ENCODE measurements at places on chromosomes 6 and 20.

DNA sequence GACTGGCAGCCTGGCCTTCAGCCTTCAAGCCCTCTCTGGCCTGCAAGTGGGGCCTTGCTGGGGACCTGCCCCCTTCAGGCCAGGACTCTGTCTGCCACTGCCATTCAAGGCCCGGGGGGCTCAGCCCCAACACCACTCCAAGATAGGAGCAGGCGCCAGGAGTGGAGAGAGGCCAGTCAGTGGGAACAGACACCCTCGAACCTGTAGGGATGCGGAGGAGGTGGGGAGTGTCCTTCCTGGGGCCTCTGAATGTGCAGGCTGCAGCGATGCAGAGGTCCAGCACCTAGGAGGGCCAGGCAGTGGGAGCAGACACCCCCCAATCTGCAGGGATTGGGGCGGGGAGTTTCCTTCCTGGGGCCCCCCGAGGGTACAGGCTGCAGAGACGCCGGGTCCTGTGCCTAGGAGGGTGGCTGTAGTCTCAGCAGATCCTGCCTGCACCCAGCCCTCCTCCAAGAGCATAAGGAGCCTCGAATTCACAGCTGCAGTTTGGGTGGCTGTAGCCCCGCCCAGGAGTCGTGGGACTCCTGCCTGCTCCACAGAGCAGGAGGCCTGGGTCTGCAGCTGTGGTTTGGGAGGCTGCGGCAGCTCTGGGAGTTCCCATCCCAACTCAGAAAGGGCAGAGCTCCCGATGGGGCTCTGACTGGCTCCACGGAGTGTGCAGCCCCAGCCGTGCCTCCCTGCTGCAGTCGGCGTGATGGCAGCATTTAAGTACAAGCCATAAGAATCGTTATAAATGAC lies 33.1 kb downstream of the NR2E1 start:
- no peak for DNase-seq

DNA sequence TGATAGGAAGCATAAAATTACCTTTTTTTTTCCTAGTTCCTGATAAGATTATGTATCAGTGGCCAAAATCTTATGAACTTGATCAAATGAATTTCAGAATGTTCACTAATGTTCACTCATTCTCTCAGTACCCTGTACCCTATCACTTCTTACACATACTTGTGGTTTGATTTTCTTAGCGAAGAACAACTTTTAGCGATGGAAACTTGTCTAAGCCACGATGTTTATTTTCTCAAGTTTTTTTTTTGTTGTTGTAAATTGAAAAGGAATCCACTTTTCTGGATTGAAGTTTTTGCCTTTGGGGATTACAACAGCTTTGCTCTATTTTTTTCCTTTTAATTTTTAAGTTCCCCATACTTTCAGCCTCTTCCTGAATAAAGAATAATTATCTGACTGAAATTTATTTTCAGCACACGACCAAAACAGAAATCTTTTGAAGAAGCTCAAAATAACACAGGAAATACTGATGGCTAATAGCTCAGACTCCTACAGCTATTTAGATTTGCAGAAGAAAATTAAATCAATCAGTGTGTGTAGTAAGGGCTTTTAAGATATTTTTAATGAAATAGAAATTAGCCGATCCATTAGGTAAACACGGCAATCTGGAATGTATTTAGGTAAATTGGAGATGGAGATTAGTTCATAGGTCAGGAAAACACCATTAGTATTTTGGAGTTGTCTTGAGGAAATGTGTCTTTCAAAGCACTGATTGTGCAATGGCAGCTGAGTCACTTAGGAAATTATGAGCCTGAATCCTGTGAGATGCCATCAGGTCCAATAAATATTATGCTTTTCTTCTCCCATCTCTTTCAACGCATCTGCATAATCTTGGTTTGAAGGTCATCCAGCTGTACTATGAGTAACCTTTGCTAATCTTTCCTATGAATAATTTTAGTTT lies 217.5 kb downstream of the GJA1 start:
- DNase-seq, result no peak

GRCh38 chr6:134432036-134432435 lies 114.1 kb upstream of the SGK1 start:
- no peak for DNase-seq

- no peak for DNase-seq
Measured at GRCh38 chr6:77173472-77174074, 289.7 kb downstream of the HTR1B start.

DNA sequence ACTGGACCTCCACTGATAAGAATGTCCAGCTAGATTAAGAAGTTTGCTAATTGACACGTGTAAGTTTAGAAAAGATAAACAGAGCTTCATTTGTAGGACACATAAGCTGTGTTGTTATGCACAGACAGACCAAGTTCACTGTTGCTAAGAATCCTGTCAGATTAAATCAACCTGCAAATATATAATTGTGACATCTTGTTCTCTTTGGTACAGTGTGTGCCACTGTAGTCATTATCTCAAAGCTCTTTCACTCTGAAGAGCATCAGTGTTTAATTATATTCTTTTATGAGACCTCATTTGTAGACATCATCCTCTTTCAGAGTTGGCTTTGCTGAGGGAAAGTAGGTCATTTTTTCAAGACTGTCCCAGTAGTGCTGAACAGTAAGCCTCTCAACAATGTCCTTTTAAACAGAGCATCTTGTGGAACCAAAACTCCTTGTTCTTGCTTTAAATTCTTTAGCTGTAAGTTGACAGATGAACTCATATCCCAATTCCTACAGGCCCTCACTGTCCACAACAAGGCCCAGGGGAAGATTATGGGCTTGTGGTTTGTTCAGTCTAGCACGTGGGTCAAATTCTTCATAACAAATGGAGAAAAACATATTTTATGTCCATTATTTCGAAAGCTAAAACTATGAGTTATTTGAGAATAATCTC lies 252.4 kb downstream of the HDGFL1 start:
- DNase-seq, result no peak

DNA sequence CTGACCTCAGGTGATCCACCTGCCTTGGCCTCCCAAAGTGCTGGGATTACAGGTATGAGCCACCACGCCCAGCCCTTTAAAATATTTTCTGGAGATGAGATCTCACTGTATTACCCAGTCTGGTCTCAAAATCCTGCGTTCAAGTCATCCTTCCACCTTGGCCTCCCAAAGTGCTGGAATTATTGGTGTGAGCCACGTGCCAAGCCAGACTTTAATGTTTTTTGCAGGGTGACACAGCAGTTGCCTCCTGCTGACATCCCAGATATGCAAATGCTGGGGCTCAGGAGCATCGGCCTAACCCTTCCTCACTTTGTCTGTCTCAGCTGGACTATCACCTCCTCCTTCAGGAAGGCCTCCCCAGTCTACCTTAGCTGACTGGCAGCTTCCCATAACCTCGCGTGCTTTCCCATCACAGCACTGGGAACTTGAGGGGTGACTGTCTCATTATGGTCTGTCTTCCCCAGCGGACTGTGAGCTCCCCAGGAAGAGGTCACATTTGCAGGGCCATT lies 14.3 kb upstream of the ID1 start:
- DNase-seq, result no peak

DNA sequence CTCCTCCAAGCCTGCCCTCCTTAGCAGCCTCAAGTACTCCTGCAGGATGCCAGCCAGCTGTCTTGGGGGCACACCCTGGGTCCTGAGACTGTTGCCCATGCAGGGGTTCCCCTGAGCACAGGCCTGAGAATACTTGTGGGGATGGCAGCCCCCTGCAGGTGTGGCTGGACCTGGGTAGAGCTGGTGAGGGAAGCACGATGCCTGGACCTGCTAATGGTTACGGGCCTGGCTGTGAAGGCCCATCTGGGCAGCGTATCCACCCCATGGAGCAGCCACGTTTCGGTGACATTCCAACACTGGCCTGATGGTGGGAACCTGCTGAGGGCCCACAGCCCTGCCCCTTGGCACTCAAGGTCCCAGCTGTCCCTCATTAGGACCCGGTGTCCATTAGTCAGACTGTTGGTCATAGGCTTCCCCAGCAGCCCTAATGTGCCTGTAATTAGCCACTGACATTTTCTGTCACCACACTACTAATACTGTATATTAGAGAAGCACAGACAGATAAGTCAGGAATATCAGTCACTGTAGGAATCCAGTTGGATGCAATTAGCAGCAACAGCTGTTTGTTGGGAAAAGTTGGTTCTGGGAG lies 20.3 kb downstream of the CCDC167 start:
- DNase-seq, result no peak

DNA sequence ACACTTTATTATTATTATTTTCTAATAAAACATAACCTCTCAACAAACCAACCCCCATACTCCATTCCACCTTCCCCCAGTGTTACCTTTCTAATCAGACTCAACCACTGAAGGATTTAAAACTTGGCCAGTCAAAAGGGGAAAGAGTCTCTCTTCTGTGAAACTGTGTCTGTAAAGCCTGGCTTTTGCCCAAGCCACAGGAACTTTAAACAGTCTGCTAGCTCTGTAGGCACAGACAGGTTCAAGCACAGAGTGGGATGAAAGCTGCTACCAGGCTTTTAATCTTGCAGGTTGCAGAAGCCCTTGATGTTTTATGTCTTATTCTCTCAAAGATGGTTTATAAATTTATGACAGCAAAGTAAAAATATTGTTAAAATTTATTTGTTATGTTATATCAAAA lies 585.7 kb downstream of the TENT5A start:
- no peak for DNase-seq

- no peak for DNase-seq
Measured at GRCh38 chr20:56579301-56579710, 46.3 kb downstream of the FAM209B start.

- DNase-seq, result no peak
Measured at GRCh38 chr20:371755-372542, 8.6 kb upstream of the TRIB3 start.

DNA sequence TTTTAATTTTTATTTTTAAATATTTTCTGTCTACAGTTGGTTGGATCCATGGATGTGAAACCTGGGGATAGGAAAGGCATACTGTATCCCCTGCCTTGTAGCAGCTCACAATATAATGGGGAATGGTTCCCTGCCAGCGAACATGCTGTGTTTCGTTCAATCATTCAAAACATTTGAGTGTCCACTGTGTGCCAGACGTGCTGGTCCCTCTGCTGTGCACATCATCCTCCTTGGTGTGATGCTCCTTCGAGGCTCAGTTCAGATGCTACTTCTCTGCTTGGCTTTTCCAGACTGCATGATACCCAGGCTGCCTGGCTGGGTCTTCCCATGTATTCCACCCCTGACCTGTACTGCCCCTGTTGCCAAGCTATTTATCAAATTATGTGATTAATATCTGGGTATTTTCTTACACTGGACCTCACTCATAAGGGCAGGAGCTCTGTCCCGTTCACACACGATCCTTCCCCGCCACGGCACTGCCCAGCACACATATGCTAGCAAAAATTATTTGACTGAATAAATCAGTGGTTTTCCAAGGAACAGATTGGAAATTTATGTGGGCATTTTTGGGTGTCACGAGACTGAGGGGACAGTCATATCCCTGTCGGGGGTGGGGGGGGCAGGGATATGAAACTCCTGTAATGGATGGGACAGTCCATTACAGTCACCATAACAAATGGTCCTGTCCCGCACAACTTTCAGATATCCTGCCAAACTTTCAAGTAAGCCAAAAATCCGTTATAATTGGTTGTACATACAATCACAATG lies 4.9 kb downstream of the SDCBP2 start:
- peak; percentile 53 for DNase-seq

DNA sequence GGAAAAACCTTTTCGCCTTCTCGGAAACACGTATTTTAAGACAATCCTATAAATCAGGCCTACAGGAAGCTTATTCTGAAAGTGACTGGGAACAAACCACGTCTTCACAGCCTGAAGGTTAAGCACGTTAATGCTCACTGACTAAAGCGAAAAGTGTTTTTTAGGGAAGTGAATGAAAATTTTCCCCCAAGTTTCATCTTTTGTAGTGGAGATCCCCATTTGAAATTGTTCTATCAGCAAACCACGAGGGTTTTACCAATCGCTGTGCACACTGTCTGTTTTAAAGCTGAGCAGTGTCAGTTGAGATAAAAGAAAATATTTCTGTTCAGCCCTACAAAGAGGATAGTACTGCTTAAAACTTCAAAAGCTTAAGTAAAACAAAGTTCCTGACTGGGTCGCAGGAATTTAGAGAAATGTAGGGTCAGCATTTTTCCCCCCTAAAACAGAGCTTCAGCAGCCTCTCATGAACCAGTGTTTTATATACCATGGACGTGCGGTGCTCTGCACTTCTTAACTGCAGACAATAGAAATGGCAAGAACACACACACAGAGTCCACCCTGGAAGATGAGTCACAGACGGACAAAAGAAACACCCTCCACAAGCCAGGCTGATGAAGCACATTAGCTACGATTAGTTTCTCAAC lies 34.9 kb downstream of the SLC22A23 start:
- no peak for DNase-seq

GRCh38 chr20:5834436-5835005 lies 84.3 kb downstream of the SHLD1 start:
- no peak for DNase-seq

- no peak for DNase-seq
Measured at GRCh38 chr6:98836962-98837944, 2.9 kb downstream of the POU3F2 start.

DNA sequence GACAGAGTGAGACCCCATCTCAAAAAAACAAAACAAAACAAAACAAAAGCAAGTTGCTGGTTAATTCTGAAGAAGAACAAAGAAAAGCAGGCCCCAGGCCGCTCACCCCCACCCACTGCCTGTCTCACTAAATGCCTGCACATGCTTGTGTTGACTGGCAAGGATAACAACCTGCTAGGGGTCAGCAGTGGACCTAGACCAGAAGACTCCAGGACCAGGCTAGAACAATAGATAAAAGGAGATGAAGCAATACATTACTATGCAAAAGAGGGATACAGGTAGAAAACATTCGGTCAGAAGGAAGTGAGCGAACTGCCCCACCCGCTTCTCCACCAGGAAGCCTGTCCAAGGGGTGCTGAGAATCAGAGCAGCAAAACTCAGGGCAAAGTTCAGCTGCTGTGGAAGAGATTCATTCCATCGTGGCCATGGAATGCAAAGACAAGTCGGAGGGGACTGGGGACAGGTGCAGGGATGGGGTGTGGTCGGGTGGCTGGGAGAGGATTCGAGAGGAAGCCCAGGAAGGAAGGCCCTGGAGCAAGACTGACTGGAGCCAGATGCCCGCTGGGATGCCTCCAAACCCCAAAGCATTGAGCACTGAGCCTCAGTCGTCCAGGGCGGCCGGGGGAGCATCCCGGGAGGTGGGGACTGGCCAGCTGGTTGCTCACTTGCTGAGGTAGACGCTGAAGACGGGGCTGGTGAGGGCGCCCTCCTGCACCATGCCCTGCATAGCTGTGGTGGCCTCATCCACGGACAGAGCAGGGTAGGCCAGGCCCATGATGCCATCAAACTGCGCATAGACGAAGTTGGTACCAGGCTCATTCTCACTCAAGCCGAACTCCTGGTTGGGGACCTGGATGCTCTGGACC lies 5.3 kb downstream of the PGC start:
- DNase-seq, result no peak

- DNase-seq, result no peak
Measured at GRCh38 chr20:25020901-25021301, 28.4 kb upstream of the APMAP start.

GRCh38 chr6:3825331-3825831 lies 23.8 kb upstream of the FAM50B start:
- DNase-seq, result no peak

GRCh38 chr20:11217326-11218172 lies 543.8 kb upstream of the JAG1 start:
- no peak for DNase-seq

- DNase-seq, result no peak
Measured at GRCh38 chr6:11279284-11279689, 46.8 kb upstream of the NEDD9 start.
